Karpas-422 (cell line): ENCODE measurements at places on chromosomes 12 and 14.
A peak's percentile ranks its signal among the peaks of the same experiment; 100 is the strongest.

- no peak for DNase-seq
These were observed 10.3 kb downstream of the GPX2 start for GRCh38 chr14:64932231-64932630.

GRCh38 chr12:18849080-18849479 lies 111.2 kb downstream of the CAPZA3 start:
- DNase-seq = no peak

DNA sequence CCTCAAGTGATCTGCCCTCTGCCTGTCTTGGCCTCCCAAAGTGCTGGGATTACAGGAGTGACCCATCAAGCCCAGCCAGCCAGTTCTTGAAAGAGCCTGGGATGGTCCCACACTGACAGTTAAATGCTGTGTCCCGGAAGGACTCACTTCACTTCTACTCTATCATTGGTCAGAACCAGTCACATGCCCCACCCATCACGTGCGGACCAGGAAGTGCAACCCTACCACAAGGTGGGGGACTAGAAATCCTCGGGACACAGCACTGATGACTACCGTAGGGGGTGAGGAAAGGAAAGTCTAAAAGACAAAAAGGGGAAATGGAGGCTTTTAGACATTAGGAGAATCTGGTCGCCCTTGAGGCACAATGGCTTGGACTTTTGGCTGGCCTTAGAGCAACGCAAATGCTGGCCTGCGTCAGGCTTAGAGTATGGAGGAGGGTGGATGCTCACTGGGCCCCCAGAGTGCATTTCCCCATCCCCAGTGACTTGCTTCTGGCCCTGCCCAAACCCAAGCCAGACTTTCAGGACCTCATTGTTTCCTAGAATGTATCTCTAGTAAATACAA lies 207.7 kb downstream of the TTC8 start:
- DNase-seq = peak; percentile 61

- no peak for DNase-seq
These were observed 630 bp downstream of the MYL6B start for GRCh38 chr12:56152756-56153677.

DNA sequence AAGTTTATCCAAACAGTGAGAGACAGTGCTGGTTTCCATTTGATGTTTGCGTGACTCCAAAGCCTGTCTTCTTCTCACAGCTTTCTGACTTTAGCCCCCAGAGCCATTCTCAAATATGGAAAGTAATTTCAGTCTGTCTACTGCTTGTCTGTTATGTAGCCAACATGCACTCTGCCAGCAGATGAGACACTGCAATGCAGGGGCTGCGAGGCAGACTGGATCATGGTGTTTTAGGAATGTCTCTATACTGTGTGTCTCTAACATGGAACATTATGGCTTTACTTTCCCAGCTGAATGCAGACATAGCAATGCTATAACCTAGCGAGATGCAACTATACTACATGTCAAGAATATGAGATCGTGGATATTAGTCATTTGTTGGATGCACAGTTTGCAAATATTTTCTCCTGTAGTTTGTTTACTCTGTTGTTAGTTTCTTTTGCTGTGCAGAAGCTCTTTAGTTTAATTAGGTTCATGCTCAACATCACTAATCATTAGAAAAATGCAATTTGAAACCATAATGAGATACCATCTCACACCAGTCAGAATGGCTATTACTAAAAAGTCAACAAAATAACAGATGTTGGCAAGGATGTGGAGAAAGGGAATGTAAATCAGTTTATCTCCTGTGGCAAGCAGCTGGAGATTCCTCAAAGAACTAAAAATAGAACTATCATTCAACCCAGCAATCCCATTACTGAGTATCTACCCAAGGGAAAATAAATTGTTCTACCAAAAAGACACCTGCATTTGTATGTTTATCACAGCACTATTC lies 235.8 kb upstream of the TMTC1 start:
- no peak for DNase-seq

DNA sequence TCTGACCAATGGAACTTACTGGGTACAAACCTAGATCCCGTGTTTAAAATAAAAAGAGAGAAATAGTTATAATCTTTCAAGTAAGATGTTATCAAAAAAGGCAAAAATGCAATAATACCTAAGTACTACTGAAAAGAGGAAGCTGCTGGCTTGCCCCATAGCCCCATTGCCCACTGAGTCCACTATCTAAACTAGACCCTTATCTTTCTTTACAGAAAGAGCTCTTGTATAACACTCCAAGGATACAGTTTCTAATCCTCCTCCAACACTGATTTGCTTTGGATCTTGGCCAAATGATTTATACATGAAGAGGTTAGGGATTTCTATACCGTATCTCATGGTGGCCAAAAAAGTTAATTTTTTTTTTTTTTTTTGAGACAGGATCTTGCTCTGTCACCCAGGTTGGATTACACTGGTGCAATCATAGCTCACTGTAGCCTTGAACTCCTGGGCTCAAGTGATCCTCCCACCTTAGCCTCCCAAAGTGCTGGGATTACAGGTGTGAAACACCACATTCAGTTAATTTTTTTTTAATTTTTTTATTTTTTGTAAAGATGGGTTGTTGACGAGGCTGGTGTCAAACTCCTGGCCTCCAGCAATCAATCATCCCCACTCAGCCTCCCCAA lies 2.6 kb downstream of the GXYLT1 start:
- peak; percentile 55 for DNase-seq

GRCh38 chr12:120138366-120138765 lies 21.8 kb upstream of the RAB35 start:
- no peak for DNase-seq

GRCh38 chr12:65818454-65819382 lies 5.6 kb upstream of the HMGA2 start:
- no peak for DNase-seq

- no peak for DNase-seq
These were observed 177.8 kb downstream of the KIF26A start for GRCh38 chr14:104316121-104316722.

DNA sequence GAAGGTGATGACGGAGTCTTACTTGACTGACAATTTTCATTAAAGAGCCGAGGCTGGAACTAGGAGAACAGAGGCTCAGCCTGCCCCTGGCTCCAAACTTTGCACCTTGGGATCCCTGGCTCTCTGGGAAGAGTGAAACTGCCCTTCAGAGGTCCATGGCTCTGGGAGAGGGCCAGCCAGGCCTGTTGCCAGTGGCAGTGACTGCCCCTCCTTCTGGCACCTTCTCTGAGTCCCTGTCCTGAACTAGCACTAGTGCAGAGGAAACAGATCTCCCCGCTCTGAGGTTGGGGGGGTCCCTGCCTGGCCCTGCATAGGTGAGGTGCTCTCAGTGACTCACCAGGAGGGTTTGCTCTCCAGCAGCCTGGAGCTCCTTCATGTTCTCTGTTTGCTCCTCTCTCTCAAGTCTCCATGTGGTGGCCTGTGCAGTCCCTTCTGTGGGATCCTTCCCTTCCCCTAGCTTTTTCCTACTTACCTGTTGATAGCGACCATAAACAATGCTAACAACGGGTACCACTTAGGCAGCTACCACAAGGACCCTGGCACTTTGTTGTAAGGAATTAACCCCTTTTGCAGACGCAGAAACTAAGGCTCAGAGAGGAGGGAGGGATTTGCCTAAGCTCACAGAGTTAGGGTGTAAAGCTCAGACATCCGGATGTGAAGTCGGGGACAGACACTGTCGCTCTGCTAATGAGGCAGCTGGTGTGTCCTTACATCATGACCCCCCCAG lies 22.4 kb downstream of the FAM222A start:
- DNase-seq = no peak

GRCh38 chr12:97182769-97183168 lies 275.7 kb downstream of the NEDD1 start:
- no peak for DNase-seq
